ENCODE measurements at places on chromosomes 7 and 10.

GRCh38 chr10:104308439-104308903 lies 29.8 kb downstream of the ITPRIP start:
- no peak for DNase-seq

- DNase-seq, result no peak
Observed at GRCh38 chr10:123884907-123885381, 6.7 kb downstream of the CPXM2 start.

DNA sequence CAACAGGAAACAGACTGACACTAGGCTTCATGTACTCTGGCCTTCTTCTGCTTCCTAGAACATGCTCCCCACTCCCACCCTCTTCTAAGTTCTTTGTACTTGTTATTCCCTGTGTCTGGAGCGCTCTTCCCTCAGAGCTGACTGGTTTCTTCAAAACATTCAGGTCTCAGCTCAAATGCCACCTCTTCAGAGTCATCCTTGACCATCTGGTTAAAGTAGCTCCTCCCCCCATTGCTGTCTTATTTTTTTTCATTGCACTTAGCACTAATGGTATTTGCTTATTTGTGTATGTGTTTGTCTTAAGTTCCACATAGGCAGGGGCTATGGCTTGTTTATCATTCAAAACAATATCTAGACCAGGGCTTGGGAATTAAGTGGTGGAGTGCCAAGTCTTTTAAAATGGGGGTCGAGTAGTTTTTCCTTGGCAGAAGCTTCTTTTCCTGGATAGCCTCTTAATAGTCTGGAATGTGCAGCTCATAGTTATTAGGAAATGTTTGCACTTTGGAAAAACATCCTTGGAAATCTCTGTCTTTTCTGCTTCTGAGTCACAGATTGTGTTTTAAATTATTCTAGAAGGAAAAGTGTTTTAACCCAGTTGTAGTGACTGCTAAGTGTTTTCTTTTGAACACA lies 60.0 kb downstream of the RALA start:
- DNase-seq, result no peak

DNA sequence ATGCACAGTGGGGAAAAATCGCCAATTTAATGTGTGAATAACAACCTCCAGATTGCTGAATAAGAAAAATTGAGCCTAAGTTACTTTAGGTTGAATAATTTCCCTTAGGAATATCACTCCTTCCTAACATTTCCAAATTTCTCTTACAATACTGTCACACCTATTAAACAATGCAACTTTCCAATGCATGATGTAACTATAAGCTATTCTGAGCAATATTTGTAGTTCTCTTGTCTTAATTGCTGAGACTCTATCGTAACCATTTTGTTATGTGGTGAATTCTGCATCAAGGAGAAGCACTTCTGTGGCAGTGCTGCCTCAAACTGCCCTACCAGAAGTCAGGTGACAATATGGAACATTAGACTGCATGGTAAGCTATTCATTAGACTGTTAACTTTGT lies 386.7 kb upstream of the LRRN3 start:
- no peak for DNase-seq

Data from neuronal stem cell (in vitro differentiated cells).